ENCODE measurements at places on chromosomes 3 and 15.

- DNase-seq, result no peak
These were observed 80.0 kb downstream of the SHOX2 start for GRCh38 chr3:158026236-158026635.

GRCh38 chr3:48372377-48372770 lies 355 bp downstream of the FBXW12 start:
- DNase-seq, result no peak

DNA sequence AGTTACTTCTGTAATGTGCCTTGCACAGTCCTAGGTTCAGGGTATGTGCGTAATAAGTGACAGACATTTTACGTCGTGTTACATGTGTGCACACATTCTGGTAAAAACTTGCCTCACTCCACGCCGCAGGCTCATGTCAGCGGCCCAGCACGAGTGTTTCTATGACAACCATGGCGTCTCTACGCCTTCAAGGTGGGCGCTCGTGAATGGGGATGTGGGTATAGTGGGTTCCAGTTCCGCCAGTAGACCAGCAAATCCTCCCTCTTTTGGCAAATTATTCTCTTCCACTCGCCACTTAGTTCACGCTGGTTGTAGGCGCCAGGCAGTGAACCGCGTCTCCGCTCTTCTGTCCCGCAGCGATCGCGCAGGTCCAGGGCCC lies 40.3 kb downstream of the CHST14 start:
- no peak for DNase-seq

GRCh38 chr3:17795711-17796110 lies 53.3 kb upstream of the TBC1D5 start:
- no peak for DNase-seq

DNA sequence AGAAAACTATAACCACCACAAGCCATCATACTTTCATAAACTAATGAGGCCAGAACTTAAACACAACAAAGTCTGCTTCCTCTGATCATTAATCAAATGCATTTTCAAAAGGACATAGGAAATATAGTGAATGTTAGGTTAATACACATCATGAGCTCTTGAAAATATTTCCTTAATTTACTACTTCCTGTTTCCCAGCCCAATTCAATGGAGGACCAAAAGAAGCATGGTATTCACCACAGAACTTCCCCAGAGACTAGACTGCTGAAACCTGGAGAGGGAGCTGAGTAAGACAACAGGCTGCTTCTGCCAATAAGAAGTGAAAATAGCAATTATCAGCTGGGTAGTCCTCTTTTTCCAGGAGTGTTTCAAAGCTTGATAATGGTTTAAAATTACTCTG lies 250.3 kb downstream of the ULK4 start:
- no peak for DNase-seq

DNA sequence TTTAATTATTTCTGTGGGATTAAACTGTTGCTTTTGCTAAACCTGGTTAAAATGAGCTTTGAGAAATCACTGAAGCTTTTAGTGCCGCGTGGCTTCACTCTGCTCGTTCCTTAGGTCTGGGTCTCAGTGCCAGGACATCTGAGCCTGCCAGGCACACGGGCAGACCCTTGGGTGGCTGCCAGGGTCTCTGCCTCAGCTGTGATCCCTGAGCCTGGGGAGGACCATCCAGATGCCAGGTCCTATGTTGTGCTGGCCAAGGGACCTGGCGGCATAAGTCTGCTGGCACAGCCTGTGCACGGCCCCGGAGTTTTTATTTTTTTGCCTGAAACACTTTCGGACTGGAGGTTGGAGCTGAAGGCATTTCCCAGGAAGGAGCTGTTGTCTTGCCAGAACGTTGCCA lies 328.1 kb downstream of the LRTM1 start:
- DNase-seq, result no peak

- DNase-seq, result no peak
These were observed 31.0 kb downstream of the CEP63 start for GRCh38 chr3:134516905-134517304.

- no peak for DNase-seq
These were observed 8.2 kb downstream of the XYLB start for GRCh38 chr3:38354588-38355330.

DNA sequence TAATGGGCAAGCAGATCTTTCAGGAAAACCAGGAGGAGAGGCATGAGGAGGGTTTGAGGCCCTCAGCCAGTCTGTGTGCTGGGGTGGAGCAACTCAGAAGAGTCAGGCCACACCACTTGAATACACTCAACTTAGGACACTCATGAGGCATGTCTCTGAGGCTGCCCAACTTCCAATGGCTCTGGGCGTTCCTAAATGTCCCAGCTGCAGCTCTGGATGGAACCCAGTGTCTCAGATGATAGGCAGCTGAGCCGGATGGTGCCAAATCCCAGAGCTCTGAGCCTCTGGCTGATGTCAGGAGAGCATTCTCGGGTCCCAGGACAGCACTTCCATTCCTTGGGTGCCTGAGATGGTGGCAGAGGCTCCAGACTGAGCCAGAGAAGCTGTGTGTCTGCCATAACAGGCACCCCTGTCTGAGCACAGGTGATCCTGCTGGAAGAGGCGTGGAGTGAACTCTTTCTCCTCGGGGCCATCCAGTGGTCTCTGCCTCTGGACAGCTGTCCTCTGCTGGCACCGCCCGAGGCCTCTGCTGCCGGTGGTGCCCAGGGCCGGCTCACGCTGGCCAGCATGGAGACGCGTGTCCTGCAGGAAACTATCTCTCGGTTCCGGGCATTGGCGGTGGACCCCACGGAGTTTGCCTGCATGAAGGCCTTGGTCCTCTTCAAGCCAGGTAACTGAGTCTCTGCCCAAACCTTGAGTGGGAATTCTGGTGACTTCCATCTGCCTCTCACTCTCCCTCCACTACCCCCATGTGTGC lies 2.8 kb downstream of the NR2E3 start:
- DNase-seq, result no peak

DNA sequence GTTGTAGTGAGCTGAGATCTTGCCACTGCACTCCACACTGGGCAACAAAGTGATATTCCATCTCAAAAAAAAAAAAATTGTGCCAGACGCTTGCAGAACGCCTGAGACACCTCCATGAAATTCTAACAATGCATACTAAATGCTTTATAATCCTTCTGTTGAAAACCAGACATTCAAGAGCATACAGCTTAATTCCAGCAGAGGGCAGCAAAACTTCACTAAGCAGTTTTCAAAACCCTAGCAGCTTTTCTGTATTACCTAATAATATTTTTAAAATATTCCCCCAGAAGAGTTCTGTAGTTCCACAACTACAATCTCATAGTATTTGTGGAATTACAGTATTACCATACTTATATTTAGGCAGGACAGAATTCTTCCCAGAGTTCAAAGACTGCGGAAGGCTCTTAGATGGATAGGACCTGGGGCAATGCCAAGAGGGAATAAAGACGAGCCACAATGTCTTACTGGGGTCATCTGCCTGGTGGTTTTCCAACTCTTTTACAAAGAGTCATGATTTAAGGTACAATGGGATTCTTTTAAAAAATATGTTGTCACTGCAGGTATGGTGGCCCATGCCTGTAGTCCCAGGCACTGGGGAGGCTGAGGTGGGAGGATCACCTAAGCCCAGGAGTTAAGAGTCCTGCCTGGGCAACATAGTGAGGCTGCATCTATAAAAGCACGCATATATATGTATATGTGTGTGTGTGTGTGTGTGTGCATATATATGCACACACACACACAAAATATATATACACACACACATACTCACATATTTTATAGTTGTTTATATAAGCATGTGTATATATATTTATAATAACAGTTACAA lies 19.6 kb upstream of the TASOR start:
- DNase-seq, result peak; percentile 12

- no peak for DNase-seq
These were observed 43.6 kb upstream of the CTSH start for GRCh38 chr15:78988361-78988911.

DNA sequence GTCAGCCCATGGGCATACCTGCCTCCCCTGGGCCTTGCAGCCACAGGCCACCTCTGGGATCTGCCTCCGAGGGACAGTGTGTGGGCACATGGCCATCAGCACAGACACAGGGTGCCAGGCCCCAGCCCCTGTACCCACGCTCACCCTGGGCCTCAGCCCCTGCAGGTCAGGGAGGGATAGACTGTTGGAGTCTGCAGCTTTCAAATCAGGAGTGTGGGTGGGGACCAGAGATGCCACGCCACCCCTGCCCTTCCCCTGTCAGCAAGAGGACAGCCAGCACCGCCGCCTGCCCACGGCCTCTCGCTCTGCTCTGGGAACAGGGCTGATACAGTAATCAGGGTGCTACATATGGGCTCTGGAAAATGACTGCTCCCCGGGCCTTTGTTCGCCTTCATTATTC lies 72.7 kb downstream of the DNAJB8 start:
- no peak for DNase-seq

GRCh38 chr3:108645364-108645763 lies 55.8 kb downstream of the DZIP3 start:
- DNase-seq, result no peak

GRCh38 chr3:151357463-151357850 lies 27.1 kb downstream of the P2RY12 start:
- no peak for DNase-seq

DNA sequence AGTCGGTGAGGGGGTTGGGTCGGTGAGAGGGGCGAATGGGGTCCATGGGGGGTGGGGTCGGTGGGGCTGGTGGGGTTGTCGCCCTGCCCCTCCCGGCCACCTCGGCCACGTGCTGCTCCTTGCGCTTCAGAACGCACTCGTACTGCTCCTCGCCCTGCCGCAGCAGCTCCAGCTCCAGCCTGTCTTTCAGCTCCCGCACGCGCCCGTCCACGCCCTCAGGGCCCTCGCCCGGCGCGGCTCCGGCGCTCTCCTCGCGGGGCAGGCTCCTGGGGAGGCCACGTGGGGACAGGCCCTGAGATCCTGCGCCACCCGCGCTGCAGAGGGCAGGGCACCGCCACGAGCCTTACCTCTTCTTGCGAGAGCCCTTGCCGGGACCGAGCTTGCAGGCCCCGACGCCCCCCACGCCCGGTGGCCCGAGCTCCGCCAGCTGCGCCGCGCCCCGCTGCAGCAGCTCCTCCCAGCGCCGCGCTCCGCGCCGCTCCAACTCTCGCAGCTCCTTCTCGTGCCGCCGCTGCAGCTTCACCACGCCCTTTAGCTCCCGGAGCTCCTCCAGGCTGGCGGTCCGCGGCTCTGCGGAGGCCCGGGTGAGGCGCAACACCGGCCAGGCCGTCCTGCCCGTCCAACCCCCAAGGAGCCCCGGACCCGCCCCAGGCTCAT lies 8.2 kb upstream of the ANKRD63 start:
- DNase-seq, result no peak

GRCh38 chr3:124926426-124927101 lies 8.0 kb downstream of the MUC13 start:
- no peak for DNase-seq

- no peak for DNase-seq
These were observed 6.9 kb downstream of the PLXND1 start for GRCh38 chr3:129599607-129600006.

DNA sequence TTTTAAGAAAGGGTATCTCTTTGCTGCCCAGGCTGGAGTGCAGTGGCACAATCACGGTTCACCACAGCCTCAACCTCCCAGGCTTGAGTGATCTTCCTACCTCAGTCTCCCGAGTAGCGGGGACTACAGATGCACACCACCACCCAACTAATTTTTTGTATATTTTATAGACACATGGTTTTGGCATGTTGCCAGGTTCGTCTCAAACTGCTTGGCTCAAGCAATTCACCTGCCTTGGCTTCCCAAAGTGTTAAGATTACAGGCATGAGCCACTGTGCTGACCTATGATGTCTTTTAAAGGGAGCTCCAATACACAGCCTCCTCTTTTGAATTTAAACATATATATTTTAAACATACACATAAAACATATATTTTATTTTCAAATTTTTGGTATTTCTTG lies 60.9 kb downstream of the SLC9C1 start:
- no peak for DNase-seq

DNA sequence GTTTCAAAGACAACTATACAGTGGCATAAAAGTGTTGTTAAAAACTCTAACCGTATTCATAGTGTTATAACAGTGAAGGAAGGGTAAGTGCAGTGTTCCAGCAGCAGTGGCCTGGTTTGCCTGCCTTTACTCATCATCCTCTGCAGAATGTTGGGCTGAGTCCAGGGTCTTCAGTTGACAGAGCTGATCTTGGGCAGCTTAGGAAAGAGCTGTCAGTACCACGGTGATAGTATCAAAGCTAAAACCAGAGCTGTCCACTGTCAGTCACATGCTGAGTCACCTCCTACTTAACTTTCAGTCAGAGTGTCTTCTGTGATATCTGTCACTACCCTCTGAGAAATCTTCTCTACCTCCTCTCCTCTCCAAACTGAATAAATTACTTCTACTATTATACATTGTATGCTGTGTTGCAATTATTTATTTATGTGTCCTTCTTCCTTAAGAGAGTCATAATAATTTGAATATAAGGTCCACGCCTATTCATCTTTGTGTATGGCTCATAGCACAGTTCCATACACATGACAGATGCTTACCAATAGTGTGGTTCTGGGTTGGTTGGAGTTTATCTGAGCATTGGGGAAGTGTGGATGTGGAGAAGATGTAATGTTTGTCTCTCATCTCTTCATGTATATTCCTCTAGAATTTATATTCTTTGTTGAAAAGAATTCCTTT lies 242.1 kb downstream of the ZIC1 start:
- DNase-seq, result no peak

DNA sequence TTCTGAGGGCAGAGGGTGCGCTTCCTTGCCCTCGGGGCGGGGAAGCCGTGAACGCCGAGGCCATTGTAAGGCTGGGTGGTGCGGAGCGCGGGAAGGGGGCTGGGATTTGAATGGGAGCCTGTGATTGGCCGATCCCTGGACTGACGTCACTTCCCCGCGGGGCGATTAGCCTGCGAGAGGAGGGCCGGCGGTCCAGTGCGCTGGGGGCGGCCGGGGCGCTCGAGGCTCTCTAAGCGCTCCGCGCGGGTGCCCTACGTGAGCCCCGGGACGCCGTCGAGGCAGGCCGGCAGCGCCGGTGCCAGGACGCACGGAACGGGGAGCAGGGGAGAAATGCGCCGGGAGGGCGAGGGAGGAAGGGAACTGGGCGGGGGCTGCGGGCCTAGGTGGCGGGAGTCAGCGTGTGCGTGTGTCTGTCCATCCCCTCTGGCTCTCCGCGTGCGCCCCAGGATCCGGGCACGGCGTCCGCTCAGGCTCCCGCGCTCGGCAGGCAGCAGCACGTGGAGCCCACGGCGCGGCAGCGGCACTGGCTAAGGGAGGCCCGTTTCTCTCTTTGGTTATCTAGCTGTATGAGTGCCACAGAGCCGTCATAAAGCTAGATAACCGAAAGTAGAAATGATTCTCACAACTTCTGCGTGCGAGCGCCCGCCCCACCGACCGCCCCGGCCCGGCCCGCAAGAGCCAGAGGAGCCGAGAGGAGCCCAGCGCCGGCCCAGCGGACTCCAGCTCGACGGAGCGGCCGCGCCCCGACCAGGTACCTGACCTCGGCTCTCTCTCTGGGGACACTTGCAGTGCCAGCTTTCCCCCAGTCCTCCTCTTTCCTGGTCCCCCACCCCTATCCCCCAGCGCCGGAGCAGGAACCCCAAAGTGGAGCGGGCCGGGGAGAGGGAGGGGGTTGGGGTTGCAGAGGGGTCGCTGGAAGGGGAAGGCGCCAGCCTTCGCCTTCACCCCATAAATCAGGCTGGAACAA lies 33.1 kb upstream of the POLG start:
- no peak for DNase-seq

GRCh38 chr3:153640689-153641665 lies 479.0 kb downstream of the RAP2B start:
- DNase-seq, result no peak

GRCh38 chr3:15052335-15053242 lies 12.5 kb downstream of the MRPS25 start:
- DNase-seq, result no peak

Data from stimulated activated CD4-positive, alpha-beta T cell treated with anti-CD3 and anti-CD28 coated beads, Interleukin-12 subunit alpha, Interleukin-12 subunit beta, amount 100 ng/mL, for 24 hours (primary cell).